IPS DF 19.7 (cell line): ENCODE measurements at places on chromosomes 16 and 17.

DNA sequence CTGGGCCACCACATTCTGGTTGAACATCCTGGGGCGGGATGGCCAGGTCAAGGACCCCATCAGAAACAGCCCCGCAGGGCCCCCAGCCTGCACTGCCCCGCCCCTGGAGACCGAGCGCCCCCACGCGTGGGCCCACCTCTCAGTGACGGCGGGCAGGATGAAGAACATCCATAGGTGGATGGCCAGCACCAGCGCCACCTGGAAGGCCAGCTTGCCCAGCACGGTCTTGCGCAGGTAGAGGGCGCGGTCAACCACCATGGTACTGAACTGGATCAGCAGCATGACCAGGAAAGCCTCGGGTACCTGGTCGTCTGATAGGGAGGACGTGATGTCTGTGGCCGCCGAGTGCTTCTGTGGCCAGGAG, 13.6 kb downstream of the CTU2 start:
- no peak for DNase-seq

- no peak for DNase-seq
Observed at GRCh38 chr17:44633998-44634397, 22.3 kb upstream of the MEIOC start.

DNA sequence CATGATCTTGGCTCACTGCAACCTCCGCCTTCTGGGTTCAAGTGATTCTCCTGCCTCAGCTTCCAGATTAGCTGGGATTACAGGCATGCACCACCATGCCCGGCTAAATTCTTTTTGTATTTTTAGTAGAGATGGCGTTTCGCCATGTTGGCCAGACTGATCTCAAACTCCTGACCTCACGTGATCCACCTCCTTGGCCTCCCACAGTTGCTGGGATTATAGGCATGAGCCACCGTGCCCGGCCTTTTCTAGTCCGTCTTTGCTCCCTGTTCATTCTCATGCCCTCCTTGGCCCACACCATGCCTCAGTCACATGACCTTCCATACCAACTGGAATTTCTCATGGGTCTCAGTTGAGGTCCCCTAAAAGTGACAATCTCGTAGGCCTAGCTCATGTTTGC, 86.9 kb downstream of the SNX29 start:
- no peak for DNase-seq

- no peak for DNase-seq
Observed at GRCh38 chr16:12145918-12146317, 169.4 kb downstream of the SNX29 start.

DNA sequence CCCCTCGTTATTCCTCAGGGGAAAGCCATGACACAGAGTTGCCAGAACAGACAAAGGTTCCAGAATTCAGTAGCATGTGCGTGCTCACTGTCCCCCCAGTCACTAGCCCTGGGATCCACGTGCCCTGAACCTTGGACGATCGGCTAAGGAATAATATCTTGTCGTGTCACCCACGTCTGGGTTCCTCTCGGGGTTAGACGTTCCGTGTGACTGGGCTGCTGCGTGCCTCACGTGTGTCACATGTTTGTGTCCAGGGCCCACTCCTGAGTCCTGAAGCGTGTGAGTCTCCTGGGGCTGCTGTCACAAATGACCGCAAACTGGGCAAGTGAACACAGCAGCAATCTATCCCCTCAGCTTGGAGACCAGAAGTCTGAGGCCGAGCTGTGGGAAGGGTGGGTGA, 12.4 kb upstream of the ZNF469 start:
- DNase-seq, result no peak

- DNase-seq, result no peak
Observed at GRCh38 chr16:8982816-8983215, 19.1 kb upstream of the USP7 start.

DNA sequence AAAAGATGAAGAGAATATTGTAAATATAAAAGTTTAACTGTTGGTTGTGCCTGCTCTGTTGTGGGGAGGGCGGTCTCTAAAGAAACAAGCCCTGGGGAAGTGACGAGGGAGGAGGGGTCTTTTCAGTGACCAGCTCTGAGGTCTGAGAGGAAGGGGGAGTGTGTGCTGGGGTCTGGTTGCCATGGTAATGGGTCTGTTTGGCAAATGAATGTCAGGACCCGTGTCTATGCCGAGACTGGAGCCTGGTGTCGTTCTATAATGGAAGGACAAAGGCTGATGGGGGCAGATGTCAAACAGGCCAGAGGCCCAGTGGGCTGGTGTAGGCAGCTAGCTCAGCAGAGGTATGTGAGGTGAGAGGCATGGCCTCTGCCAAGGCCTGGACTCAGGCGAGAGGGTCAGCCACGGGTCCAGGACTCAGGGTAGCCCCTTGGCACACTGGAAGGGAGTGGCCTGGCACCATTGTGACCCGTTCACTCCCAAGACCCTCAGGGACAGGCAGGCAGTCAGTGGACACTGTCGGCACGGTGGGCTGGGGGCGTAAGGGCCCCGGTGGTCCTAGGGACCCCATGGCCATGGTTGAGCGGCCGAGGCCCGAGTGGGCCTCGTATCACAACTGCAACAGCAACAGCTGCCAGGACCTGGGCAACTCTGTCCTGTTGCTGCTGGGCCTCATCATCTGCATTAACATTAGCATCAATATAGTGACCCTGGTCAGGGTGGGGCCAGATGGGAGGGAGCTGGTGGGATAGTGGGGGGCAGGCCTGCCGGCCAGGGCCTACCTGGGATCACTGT, at the start of gene SPEM1:
TSS of gene SPEM1 (plus strand) at position 506 of the 792 bp plus-strand sequence. CDS start at position 567, 61 bp downstream.
- no peak for DNase-seq

DNA sequence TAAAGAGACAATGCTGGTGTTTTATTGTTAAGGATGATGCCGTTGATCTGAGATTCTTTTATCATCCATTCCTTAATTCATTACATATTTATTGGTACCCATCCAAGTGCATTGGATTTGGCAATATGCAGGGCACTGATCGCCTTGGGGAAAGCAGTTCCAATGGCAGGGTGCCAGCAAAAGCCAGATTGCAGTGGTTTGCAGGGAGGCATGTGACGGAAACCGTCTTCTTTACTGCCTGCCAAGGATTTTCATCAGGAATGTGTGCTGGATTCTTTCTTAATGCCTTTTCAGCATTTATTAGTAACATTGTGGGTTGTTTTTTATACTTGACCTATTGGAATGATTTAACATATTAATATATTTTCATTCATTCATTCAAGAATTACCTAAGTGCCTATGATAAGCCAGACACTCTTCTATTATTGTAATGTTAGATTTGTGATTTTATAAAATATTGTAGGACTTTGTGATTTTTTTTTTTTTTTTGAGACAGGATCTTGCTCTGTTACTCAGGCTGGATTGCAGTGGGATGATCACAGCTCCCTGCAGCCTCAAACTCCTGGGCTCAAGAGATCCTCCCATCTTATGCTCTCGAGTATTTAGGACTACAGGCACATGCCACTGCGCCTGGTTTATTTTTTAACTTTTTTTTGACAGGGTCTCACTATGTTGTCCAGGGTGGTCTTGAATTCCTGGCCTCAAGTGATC, 93.4 kb upstream of the TNRC6A start:
- no peak for DNase-seq

DNA sequence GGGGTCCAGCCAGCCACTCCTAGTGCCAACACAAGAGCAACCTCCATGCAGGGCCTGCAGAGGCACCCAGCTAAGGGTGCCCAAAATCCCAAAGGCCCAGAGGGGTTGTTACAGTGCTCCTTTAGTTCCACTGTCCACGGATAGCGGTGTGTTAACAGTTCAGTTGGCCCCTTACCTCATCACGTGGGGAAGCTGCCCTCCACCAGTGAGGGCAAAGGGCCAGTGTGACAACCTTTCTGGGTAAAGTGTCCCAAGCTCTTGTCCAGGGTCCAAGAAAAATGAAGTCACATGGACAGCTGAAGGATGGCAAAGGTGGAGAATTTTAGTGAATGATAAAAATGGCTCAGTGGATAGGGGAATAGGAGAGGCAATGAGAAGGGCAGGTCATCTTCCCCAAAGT, 8.7 kb upstream of the MKS1 start:
- DNase-seq, result no peak

DNA sequence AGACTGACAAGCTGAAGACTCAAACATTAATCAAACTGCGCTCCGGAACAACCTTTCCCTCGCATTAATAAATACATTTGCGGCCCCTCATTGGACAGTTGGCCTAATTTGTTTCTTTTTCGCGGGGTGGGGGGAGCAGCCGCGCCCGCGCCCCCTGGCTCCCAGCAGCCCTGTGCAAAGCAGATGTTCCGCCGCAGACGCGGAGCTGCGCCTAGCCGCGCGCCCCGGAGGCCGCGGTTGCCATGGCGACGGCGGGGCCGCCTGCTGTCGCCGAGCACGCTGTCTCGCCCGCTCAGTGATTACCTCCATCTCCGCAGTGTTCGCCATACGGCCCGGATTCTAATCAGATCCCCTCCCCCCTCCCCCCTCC, 25.5 kb downstream of the COPZ2 start:
- DNase-seq, result no peak

DNA sequence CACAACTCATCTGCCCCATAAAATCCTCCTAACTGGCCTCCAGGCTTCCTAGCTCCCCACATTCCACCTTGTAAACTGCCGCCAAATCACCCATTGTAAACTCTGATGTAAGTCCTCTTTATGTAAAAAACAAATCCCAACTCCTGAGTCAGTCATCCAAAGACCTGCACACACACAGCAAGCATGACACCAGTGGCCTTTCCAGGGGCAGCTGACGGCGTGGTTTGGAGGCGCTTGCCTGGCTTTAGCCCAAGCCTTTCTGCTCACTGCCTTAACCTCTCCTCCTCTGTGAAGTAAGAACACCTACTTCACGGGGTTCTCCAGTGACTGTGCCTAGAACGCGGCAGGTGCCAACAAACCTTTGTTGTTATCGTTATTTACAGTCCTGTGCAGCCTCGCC, 14.0 kb downstream of the UBE2O start:
- no peak for DNase-seq

GRCh38 chr16:80056324-80056723, 455.8 kb upstream of the MAF start:
- DNase-seq, result no peak

GRCh38 chr17:44529864-44530263, 26.7 kb upstream of the GPATCH8 start:
- no peak for DNase-seq
